ENCODE measurements at places on chromosomes 6 and 20.

- no peak for DNase-seq
Observed at GRCh38 chr6:10266462-10266861, 148.4 kb downstream of the TFAP2A start.

DNA sequence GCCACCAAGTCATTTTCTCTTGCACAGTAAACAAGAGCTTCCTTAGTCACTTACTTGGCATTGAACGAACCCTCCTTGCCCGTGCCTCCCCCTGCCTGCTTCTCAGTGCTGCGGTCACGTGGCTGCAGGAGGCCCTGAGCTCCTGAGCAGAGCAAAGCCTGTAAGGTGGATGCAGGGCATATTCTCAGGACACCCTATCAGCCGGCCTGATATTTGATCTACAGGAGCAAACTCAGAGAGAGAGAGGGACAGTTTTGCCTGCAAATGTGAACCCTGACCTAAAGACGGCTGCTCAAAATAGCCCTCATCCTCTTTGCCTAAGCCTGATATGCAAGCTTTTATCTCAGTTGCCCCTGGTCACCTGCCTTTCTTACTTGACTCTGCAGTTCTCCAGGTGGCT is 93.0 kb upstream of the POPDC3 start:
- no peak for DNase-seq

- DNase-seq = no peak
Observed at GRCh38 chr20:25574411-25574810, 10.9 kb downstream of the NINL start.

DNA sequence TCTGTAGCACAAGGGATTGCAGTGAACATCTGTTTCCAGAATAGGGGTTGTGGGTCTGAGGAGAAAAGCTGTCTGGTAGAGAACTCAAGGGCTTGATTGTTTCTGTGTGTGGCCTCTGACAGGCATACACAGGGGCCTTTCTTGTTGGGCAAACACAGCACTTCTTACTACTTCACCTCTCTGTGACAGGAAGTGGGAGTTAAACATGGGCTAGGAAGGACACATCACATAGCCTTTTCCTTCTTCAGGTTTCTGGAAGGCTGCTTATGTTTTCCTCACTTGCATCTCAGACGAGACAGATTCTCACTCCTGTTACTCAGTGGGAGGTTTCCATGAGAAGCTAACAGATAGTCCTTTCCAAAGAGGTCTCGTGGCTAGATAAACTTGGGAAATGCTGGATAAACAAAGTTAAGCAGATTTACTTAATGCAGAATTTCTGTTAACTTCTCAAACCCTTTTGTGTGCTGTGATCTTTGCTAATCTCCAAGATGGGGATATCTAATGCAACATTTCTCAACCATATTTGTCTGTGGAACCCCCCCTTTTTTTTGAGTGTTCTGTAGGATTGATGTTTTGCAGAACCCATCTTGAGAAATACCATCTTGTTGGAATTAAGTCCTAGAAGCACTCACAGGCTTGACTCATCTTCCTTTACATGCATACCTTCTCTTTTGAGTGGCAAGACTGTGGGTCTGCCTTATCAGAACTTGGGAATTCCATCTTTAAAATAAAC is 41.9 kb upstream of the RNF8 start:
- DNase-seq = no peak

DNA sequence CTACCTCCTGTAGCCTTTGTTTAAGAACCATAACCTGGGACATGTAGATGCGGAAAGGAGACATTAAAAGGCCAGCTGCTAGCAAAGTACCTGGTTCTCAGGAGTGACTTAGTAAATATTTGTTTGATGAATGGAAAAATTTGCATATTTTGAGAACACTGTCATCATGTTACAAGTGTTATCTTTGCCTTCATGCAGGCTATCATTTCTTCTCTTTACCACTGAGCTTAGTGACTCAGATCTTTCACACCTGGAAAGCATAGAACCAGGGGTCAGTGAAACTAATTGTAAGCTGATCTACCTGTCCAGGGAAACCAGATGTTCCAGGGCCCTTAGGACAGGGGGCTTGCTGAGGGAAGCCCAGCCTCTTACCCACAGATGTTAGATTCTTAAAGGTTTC is 5.4 kb downstream of the ZFP57 start:
- no peak for DNase-seq

DNA sequence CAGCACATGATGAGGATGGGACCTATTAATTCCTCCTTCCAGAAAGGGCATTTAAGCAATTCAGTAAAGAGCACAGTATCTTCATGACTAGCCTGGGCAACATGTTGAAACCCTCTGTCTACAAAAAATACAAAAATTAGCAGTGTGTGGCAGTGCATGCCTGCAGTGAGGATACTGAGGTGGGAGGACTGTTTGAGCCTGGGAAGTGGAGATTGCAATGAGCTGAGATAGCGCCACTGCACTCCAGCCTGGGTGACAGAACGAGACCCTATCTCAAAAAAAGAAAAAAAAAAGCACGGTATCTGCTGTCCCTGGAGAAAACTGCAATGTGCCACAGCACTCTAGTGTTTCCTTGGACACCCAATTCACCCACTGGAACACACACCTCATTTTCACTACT is 18.4 kb downstream of the SAMD3 start:
- no peak for DNase-seq

DNA sequence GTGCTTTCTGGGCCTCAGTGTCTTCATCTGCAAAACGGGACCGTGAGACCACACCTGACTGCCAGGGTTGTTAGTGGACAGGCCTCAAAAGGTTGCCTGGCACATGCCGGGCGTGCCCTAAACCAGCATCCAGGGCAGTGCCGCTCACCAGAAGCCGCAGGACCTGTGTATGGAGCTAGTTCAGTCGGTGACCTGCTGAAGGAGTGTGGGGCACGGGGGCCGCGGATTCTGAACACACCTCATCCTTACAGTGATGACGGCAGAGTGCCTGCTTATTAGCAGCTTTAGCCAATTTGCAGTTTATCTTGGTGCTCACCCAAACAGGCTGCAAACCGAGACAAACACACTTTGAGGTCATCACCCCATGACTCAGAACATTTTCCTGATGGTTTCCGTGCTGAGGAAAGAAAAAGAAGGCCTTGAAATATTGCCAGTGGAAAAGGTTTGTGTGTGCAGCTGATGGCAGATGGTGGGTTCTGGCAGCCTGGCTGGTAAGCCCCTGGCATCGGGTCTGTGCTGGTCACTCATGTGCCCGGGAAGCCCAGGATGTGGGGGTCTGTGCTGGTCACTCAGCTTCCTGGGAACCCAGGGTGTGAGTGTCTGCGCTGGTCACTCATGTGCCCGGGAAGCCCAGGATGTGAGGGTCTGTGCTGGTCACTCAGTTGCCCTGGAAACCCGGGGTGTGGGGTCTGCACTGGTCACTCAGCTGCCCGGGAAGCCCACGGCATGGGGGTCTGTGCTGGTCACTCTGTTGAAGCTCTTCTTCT is 153.8 kb downstream of the ERMARD start:
- DNase-seq = peak; percentile 88

GRCh38 chr6:133953634-133954415 is 801 bp downstream of the TBPL1 start:
- no peak for DNase-seq

GRCh38 chr6:72811971-72812421 is 190.1 kb downstream of the KCNQ5 start:
- no peak for DNase-seq

DNA sequence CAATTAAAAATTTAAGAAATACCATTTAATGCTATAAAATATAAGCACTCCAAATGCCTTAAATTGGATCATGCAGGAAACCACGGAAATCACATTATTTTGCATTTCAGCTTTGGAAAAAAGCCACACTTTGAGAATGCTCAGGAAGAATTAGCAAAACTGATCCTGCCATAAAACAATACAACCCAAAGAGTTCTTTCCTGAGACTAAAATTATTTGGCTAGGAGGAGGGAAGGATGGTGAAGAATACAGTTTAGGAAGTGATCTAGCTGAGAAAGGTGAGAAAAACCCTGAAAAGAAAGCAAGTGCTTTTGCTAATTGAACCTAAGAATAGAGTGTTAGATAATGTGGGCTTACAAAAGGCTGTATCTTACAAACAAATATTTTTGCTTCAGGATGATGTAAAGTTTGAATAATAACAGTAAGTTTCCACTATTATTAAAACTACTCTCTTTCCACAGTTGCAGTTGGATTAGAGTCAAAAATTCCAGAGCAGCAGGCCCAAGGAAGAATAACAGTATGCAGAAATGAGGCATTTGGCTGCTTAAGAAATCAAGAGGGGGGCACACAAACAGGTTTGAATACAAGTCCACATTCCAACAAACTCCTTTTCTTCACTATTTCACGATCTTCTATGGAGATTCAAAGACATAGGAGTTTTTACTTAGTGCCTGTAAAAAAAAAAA is 565.4 kb downstream of the RFPL4B start:
- DNase-seq = no peak

DNA sequence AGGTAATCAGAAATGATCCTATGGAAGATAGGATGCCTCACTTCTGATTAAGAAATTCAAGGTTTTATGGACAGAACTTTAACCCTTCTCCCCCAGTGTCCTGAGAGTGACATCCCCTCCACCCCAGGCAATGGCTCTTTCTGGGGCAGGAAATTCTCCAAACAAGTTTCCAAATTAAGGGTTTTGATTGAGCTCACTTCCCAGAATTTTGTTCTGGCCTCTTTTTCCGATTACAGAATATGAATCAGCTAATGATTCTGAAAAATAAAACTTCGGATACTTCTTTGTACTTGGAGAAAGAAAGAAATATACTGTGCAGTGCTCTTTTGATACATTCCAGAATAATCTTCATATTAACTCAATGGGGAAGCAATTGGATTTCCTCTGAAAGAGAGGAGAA is 32.8 kb upstream of the TASP1 start:
- no peak for DNase-seq
